Endodermal cell (in vitro differentiated cells): ENCODE measurements at places on chromosomes 3 and 15. TPM values are rescaled to one million over a fixed set of nuclear protein-coding genes. Genes with fewer than 3 reads are reported as not detected.

DNA sequence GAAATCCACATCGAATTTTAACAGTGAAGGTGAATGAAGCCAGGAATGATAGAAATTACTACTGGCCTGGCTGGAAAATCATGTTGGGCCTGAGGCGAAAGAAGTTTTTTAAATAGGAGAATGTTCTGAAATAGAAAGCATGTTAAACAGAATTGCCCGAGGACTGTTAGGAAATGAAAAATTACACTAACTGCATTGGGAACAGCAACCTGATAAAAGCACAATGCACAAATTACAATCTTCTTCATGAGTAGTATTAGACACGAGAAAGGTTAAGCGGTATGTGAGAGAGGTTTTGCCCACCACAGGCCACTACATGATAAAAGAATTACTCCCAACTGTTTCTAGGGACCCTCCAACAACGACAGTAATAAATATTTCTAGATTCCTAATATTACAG lies 18.9 kb downstream of the GBE1 start:
- DNase-seq, result no peak

DNA sequence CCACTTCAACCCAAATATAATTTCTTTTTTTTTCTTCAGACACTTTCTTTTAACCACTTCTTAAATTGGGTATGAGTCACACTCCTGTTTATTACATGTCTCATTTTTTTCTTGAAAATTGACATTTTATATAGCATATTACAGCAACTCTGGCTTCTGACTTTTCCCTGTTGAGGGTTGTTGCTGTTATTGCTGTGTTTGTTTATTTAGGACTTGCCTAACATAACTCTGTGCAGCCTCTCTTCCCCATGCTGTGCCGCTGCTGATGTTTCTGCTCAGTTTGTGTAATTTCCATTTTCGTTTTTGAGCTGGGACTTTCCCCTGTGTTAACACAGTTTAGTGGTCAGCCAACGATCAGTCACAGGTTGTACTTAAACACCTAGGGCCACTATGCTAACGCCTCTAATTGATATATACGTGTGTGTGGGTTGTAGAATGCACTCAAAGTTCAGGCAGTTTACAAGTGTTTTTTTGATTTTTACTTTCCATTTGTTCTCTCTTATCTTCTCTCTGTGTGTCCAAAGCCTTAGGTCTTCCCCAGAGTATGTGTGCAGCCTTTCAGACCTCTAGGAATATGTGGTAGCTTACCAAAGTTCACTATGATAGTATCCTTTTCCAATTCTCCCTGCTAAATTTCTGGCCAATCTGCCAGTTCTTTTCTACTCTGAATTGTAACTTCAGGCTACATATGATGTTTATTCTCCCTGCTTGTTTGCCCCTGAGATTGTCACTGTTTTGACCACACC lies 337.2 kb downstream of the ZBTB20 start:
- DNase-seq, result no peak

DNA sequence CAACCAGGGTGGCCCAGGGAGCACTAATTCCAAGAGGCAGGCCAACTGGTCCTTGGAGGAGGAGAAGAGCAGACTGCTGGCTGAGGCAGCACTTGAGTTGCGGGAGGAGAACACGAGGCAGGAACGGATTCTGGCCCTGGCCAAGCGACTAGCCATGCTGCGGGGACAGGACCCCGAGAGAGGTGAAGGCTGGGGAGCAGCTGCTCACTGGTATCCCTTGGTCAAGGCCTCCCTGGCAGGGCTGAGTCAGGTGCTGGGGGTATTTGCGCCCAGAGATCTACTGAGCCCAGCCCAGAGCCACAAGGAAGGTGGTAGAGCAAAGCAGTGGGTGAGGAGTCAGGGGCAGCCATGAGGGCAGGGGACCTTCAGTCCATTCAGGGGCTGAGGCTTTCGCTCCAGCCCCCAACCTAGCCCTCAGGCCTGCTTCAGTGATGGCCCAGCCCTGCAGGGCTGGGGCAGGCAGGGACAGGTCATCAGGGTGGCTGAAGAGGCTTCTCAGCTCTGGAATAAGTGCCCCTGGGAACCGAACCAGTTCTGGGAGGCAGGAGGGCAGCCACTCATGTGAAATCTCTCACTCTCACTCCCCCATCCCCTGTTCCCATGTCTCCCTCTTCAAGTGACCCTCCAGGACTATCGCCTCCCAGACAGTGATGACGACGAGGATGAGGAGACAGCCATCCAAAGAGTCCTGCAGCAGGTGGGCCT lies 5.6 kb upstream of the DNAJC17 start:
- DNase-seq, result no peak

DNA sequence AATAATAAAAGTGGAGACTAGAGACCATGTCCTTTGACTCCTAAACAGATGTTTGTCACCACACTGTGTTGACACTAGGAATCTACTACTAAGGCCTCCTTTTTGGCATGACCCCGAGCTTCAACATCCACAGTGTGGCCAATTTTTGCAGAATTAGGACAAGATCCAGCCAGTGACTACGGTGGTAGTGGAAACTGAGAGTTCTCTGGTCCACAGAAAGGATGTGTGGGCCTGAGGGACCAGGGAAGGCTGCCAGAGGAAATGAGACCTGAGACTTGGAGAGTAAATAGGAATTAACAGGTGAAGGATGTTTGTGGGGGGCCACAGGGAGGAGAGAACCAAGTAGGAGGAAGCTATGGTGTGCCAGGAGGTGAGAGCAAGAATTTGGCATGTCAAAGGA lies 122.7 kb downstream of the CHCHD6 start:
- DNase-seq, result no peak

DNA sequence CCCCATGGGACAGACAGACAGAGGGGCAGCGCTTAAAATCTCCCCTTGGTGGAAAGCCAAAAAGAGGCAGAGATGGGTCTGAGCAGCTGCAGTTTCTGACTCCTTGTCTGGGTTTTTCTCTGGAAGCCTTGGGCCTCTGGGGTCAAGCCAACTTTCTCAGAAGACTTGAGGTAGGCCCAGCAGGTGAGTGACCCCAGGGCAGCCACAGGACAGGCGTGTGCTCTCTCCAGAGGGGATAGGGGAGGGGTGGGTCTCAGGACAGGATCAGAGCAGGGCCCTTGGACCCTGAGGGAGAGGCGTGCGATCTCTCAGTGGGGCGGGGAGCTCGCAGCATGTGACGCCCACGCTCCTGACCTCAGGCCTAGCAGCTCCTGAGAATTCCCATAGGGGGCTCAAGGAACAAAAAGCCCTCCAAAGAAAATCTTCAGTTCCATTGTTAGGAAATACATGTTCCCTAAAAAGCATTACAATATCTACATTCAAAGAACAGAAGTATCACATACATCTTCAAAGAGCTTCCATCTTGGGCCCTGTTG lies 34.6 kb upstream of the DUSP7 start:
- peak; percentile 65 for DNase-seq

- peak; percentile 73 for DNase-seq
Measured at GRCh38 chr15:87863152-87863551, 393.4 kb downstream of the NTRK3 start.

The CALML4 gene
- 6.4 and 9.7 TPM in 2 replicates for total RNA-seq

The AHSG gene
- 0.35 TPM in 1 of 3 replicates, not detected in the others for total RNA-seq

The TICRR gene
- 22.0 to 29.2 TPM (median 27.2 TPM) in 3 replicates for total RNA-seq

The CFAP100 gene
- 0.44 TPM in 1 of 3 replicates, not detected in the others for total RNA-seq
